Esophagus muscularis mucosa (tissue), 4 donors: ENCODE measurements at places on chromosomes 3 and 15. TPM values are rescaled to one million over a fixed set of nuclear protein-coding genes. Genes with fewer than 3 reads are reported as not detected.
A peak's percentile ranks its signal among the peaks of the same experiment; 100 is the strongest.

DNA sequence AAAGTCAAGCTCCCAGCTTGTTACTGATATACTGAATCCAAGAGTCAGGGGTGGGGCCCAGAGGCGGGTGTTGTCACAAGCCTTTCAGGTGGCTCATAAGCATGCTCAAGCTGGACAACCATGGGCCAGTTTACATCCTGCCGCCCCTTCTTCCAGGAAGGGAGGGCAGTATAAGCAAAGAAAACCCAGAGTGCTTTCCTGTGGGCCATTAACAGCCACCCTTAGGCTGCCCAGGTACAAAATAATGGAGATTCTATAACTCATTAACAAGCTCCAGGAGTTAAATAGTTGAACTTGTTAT lies 183.2 kb downstream of the NTRK3 start:
- no peaks in the 10 kb centered on the region for H3K36me3 ChIP-seq
- DNase-seq, result no peak
- no peaks in the 10 kb centered on the region for H3K4me1 ChIP-seq
- no peak overlapping the region for H3K27ac ChIP-seq
- H3K4me3 ChIP-seq, result no peak overlapping the region

GRCh38 chr3:66383998-66384745 lies 116.7 kb downstream of the LRIG1 start:
- peaks cover 12% of the 10 kb centered on the region for H3K4me1 ChIP-seq
- H3K36me3 ChIP-seq, result peaks cover 81% of the 10 kb centered on the region
- DNase-seq, result no peak
- H3K27me3 ChIP-seq, result no peaks in the 10 kb centered on the region
- no peak overlapping the region for H3K4me3 ChIP-seq

GRCh38 chr3:64184621-64185020 lies 40.6 kb downstream of the PRICKLE2 start:
- peaks cover 51% of the 10 kb centered on the region for H3K4me1 ChIP-seq
- H3K27me3 ChIP-seq, result no peaks in the 10 kb centered on the region
- peak overlapping the region; percentile 77 for H3K27ac ChIP-seq
- H3K4me3 ChIP-seq, result no peak overlapping the region

Gene FAM43A
- 24.5 TPM for total RNA-seq
